Ureter (tissue), 1 donor: ENCODE measurements at places on chromosomes 2 and 18. TPM values are rescaled to one million over a fixed set of nuclear protein-coding genes. Genes with fewer than 3 reads are reported as not detected.

The PPP1R1C gene
- 2.0 TPM for total RNA-seq

GRCh38 chr2:177260379-177260778 lies 4.1 kb downstream of the NFE2L2 start:
- no peak for DNase-seq

DNA sequence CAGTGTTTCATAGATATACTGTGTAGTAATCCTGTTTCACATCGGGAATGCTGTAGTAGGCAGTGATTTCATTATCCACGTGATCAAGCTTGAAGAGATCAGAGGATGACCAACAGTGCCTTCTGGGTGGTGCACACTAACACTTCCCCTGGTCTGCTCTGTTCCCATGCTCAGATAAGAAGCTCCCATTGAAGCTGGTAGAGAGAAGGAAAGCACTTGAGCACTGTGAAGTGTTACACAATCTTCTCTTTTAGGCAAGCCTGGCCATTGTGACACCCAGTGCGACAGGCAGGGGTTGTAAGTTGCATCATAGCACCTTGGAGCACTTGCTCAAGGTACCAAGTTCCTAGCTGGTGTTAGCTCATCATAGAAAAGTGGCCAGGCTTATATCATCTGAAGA lies 30.6 kb upstream of the GPD2 start:
- DNase-seq, result no peak

DNA sequence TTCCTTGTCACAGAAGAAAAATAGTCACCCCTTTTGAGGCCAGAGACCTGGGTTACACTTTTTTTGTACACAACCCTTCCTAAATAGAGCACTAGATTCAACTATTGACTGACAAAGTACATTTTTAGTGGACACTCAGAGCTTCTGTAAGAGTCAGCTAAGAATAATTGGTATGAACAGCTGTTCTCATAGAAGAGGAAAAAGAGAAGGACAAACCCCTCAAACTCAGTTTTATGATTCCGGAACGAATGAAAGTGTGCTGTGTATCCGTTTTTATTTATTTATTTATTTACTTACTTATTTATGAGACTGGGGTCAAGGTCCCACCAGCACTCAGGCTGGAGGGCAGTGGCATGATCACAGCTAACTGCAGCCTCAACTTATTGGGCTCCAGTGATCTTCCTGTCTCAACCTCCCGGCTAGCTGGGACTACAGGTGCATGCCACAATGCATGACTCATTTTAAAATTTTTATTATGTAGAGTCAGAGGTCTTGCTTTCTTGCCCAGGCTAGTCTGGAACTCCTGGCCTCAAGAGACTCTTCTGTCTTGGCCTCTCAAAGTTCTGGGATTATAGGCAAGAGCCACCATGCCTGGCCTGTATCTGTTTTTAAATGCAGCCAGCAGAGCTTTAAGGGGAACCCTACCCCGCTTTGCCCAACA lies 36.0 kb upstream of the FZD5 start:
- no peak for DNase-seq
